Cerebellar nuclear complex (tissue), 1 donor: ENCODE measurements at places on chromosomes 5 and 9.

GRCh38 chr5:115388240-115388639, 91.8 kb upstream of the CCDC112 start:
- no peak for DNase-seq

DNA sequence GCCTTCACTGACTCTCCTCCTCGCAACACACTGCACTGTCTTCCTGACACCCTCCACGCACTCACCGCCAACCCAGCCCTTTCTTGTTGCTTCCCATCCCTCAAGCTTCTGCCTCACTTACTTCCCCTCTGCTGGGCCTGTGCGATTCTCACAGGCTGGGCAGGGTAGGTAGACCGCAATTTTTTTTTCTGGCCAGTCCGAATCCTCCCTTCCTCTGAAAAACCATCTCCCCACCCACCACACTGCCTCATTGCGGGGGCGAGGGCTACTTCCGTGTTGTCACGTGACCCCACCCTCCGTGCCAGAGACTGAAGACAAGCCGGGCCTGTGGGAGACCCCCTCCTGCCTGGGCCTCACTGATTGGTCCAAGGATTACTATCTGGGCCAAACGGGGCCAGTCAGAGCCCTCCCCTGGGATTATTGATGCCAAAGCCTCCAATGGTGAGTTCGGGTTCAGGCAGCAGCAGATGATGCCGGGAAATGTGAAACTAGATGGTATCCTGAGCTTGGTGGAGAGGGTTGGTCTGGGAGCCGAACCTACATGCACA, 73.1 kb downstream of the STK10 start:
- DNase-seq = no peak

GRCh38 chr9:120663380-120663779, 50.9 kb downstream of the MEGF9 start:
- no peak for DNase-seq

GRCh38 chr9:18492612-18493011, 18.7 kb downstream of the ADAMTSL1 start:
- no peak for DNase-seq

DNA sequence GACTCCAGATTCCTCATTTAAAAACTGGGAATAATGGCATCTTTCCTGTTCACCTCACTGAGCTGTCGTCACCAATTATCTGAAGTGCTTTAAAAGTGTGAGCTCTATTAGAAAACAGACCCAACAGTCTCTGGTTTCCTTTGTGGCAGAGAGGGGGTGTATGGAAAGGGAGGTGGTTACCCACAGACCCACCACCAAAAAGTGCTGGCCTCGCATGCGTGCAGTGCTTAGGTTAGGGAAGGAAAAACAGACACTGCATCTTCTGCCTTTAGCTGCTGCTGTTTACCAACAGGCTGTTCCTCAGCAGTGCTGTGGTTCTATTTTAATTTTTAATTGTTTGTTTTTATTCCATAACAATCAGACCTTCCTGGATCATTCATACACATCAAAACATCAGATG, 249.6 kb downstream of the PIK3R1 start:
- no peak for DNase-seq

- DNase-seq = no peak
Measured at GRCh38 chr5:160507221-160507721, 85.6 kb downstream of the PTTG1 start.

DNA sequence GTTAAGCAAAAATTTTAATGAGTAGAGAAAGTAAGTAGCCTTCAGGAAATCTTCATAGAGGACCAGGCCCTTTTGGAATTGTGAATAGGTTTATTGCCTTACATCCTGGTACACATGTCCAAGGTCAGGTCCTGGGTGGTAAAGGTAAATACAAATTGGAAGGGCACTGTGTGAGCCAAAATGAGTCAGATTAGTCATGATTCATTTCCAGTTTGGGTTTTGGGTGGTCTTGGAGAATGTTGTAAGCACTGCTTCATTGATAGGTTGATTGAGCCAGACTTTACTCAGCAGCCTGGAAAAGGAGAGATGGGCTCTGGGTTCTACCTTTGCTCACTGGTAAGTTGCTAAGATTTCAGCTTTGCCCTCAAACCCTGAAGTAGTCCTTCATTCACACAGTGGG, 82.5 kb upstream of the ZNF169 start:
- DNase-seq = no peak

DNA sequence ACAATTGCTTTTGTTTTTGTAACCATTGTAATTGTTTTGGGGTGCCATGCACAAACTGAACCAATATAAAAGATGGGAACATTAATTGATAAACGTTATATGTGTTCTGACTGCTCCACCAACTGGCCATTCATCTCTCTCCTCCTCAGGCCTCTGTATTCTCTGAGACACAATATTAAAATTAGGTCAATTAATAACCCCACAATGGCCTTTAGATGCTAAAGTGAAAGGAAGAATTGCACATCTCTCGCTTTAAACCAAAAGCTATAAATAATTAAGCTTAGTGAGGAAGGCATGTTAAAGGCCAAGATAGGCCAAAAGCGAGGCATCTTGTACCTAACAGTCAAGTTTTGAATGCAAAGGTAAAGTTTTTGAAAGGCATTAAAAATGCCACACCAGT, 448.4 kb upstream of the ITGA1 start:
- DNase-seq = no peak

- DNase-seq = no peak
Measured at GRCh38 chr9:112348257-112349007, 15.0 kb upstream of the PTBP3 start.

- no peak for DNase-seq
Measured at GRCh38 chr5:127216898-127217675, 73.5 kb upstream of the MEGF10 start.

- DNase-seq = no peak
Measured at GRCh38 chr5:171589461-171589860, 170.0 kb downstream of the FGF18 start.

GRCh38 chr9:16138561-16139491, 586.0 kb downstream of the CCDC171 start:
- no peak for DNase-seq

GRCh38 chr5:15510831-15511230, 10.9 kb downstream of the FBXL7 start:
- DNase-seq = no peak
